Immature natural killer cell (primary cell): ENCODE measurements at places on chromosomes 5 and 9.

DNA sequence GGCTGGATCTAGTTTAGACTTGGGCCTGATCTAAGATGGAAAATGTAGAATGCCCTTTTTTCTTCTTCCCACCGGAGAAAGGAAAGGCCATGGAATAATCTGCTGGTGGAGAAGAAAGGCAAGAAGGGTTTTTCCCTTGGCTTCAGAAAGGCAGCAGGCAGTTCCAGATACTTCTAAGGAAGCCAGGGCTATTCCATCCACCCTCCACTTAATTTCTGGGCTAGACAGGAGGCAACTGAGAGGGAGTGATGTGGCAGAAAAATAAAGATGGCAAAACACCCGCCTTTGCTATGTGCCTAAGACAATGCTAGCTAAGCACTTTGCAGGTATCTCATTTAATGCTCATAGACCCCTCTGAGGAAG lies 9.9 kb downstream of the MYOZ3 start:
- H3K4me3 ChIP-seq = peak overlapping the region; percentile 69
- no peaks in the 10 kb centered on the region for H3K27me3 ChIP-seq

DNA sequence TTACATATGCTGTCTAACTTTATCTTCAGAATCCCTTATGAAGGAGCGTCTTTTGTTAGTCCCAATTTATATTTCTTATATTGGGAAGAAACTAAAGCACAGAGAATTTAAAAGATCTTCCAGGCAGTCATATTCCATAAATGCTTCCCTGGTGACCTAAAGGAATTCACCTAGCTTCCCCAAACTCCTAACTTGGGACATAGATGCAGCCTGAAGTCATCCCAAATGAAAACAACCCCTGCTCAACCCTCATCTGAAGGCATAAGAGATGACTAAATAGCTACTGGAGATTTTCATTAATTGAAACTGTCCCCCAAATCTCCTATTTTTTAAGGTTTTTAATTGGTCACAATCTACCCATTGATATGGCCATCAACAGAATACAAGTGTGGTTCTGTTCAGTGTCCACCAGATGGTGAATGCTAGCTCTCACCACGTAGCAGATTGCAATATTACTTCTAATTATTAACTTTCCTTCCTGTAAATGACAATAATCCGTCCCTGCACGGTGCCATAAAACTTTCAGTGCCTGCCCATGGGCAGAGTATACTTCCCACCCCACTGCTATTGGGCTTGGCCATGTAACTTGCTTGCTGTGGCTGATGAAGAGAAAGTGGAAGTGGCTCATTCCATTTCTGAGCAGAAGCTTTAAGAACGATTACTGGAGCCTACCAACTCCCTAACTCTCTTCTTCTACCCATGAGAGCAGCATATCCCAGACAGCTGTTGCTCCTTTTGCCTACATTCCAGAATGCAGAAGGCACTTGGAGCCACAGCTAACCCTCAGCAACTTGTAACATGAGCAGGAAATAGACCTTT lies 18.7 kb downstream of the PRUNE2 start:
- peaks cover 2% of the 10 kb centered on the region for H3K27me3 ChIP-seq
- H3K27ac ChIP-seq = no peak overlapping the region
- no peaks in the 10 kb centered on the region for H3K36me3 ChIP-seq

DNA sequence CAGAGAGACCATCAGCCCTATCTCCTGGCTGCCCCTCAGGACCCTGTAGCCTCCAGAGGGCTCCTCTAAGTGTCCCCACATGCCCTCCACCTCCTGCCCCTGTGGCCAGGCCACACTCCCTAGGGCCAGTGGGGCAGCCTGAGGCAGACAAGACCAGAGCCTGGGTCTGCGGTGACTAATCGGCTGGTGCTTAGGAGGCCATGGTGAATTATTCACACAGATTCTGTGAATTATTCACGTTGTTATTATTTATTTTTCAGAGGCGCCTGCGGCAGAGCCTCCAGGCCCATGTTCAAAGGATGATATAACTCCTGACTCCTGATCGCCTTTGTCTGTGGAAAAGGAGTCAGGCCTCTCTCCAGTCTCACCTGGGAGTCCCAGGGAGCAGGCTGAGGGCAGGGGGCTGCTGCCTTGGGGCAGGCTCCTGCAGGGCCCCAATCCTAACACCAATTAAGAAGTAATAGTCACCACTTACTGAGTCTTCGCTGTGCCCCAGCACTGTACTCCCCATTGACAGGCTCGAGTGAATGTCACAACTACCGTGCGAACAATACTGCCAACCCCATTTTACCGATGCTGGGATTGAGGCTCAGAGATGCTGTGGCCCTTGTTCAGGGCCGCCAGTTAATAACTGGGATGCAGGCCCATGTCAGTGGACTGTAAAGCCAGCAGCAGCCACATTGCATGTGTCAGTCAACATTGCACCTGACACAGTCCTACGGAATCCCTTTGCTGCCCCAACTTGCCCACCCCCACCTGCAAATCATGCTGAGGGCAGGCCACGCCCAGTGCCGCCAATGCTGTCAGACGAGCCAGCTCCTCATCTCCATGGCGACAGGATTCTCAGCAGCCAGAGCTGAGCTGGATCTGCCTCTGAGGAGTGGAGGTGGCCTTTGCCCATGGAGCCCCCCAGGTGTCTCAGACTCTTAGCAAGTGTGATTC lies 94.9 kb downstream of the PCDH1 start:
- H3K4me1 ChIP-seq = no peaks in the 10 kb centered on the region
- DNase-seq = no peak
- H3K4me3 ChIP-seq = no peak overlapping the region
- peaks cover 7% of the 10 kb centered on the region for H3K27me3 ChIP-seq

DNA sequence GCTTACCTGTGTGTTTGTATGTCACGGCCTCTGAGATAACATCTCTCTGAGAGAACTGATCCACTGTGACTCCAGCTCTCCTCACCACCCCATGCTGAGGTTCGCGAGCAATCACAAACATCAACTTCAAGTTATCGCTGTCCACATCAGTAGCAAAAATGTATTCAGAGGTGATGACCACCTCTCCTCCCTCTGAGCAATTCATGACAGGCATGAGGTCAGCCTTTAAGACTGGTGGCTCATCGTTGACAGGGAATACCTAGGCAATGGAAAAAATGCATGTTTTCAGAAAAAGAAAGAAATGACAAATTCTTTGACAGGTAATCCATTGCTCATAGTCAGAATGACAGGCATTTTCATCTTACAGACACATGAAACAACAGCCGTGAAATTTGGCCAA lies 90.3 kb upstream of the CER1 start:
- no peaks in the 10 kb centered on the region for H3K36me3 ChIP-seq
- no peaks in the 10 kb centered on the region for H3K27me3 ChIP-seq
- no peak overlapping the region for H3K4me3 ChIP-seq

GRCh38 chr5:178212241-178213002 lies 8.1 kb downstream of the HNRNPAB start:
- no peak for DNase-seq
- H3K27me3 ChIP-seq = peaks cover 8% of the 10 kb centered on the region
- no peak overlapping the region for H3K27ac ChIP-seq
- peaks cover 39% of the 10 kb centered on the region for H3K4me1 ChIP-seq
- H3K4me3 ChIP-seq = no peak overlapping the region

- H3K36me3 ChIP-seq = no peaks in the 10 kb centered on the region
- no peaks in the 10 kb centered on the region for H3K4me1 ChIP-seq
- H3K27ac ChIP-seq = no peak overlapping the region
- no peak for DNase-seq
- no peak overlapping the region for H3K4me3 ChIP-seq
- no peaks in the 10 kb centered on the region for H3K27me3 ChIP-seq
Observed at GRCh38 chr5:75281716-75282465, 45.2 kb upstream of the ANKRD31 start.
